CD8-positive, alpha-beta T cell (primary cell): ENCODE measurements at places on chromosomes 4 and X. TPM values are rescaled to one million over a fixed set of nuclear protein-coding genes. Genes with fewer than 3 reads are reported as not detected.

Gene PAGE1
- total RNA-seq: not detected

Gene TCEAL5
- total RNA-seq: not detected

DNA sequence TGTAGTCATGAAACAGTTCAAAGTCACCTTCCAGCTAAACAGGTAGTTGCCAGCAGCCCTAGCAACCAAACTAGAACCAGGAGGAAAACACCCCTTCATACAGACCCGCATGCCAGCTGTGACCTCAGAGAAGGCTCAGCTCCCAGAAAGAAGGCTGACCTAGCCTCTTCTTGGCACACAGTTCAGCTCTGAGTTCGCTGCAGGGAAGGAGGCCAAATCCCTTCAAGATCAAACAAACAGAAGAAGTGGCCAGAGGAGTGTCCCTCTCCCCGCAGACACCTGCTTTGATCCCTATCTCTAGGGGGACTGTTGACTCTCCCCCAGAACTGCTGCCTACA lies 56.0 kb downstream of the HADH start:
- DNase-seq: peak; percentile 69

DNA sequence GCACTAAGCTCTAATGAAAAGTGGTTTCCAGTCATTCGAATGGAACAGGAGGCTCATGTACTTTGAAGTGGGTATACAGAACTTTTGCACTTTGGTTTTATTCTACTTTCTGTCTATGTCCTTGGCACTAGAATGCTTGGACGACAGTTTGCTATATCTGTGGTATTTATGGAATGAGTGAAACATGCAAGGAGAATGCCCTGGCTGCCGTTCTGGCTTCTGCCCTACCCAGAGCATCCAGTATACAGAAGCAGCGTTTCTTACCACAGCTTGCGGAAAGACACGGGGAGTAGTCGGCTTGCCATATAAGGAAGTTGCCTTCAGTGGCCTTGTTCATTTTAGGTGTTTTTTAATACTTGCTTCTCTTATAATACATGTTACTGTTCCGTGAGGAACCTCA lies 98.0 kb downstream of the TBL1X start:
- no peak for DNase-seq

GRCh38 chr4:109966891-109967481 lies 54.3 kb downstream of the EGF start:
- DNase-seq: no peak

Gene REPS2
- total RNA-seq: not detected

- no peak for DNase-seq
Measured at GRCh38 chr4:131258361-131258760, 1890.7 kb upstream of the PCDH10 start.

DNA sequence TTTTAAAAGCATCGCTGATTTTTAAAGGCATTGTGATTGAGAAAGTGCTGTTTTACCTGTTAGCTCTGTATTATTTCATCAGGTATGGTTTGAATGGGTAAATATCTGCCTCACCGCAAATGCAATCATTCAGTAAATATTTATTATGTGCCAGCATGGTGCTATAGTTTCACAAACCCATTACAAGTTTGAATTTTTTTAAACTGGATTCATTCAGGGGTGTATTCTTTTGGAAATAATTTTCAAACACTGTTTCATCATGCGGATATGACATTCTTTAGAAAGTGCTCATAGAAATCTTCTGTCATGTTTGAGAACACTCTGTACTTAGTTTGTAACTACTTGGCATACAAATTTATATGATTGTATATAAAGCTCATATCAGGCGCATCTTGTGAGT lies 37.2 kb downstream of the LIMCH1 start:
- DNase-seq: no peak

DNA sequence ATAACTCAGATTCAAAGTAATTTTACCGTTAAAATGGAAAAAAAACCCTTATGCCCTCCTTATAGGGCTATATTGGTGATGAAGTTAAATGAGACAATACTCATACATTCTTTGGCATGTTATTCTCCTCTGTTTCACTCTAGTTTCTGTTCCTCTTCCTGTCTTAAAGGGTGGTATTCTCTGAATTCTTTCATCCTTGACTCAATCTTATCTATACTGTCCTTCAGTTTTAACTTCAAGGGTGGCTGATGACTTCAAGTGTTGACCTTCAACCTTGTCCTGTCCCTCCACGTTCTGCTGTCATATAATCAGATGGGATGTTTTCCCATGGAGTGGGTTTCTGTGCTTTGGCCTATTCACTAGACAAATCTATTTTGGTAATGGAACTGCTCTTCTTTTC lies 44.0 kb downstream of the ZNF518B start:
- DNase-seq: no peak

DNA sequence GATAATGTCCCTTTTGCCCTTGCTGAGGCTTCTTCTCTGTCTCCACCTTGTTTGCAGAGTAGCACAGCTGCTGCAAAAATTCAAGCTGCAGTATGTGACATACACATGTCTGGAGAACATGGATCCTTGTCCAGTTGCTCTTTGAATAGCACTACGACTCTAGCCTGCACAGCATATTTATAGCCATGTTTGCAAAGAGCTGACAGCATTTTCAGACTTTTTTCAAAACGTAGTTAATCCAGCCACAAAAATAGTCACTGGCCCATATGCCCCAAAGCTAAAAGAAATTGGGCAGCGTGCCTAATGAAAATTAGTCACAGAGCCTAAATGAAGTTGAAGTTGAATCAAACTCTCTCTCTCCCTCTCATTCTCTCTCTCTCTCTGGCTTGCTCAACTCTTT lies 17.5 kb downstream of the SLC16A2 start:
- no peak for DNase-seq

DNA sequence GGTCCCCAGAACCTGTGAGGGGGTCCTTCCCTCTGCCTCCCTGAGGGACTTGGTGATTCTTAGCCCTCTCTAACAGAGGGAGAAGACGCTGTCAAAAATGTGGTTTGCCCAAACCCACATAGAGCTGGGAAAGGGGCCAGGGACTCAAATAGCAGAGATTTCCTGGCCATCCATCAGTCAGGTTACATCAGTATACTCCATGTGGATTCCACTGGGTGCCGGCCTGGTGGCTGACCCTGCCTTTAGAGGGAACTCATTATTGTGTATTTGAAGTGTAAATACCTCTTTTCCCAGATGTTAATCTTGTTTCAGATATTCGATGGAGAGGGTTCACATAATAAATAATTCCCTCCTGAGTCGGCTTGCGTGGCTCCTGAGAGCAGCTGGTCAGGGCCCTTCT lies 130.3 kb downstream of the TBL1X start:
- DNase-seq: no peak

- no peak for DNase-seq
Measured at GRCh38 chrX:56728752-56729151, 291 bp upstream of the NBDY start.

DNA sequence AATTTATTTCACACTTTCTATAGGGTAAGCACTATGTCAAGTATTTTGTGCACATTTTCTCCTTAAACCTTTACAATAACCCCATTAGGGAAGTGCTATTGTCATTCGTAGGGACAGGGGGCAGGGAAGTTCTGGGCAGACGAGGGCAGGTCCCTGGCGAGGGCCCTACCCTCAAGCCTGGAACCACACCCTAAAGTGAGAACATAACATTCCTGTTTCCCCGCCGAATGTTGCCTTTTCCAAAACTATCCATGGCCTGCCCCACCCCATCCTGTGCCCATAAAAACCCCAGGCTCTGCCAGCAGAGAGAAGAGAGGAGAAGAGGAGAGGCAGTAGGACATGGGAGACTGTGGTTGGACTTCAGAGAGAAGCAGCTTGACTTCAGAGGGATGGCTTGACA lies 39.8 kb upstream of the CCKAR start:
- DNase-seq: no peak

DNA sequence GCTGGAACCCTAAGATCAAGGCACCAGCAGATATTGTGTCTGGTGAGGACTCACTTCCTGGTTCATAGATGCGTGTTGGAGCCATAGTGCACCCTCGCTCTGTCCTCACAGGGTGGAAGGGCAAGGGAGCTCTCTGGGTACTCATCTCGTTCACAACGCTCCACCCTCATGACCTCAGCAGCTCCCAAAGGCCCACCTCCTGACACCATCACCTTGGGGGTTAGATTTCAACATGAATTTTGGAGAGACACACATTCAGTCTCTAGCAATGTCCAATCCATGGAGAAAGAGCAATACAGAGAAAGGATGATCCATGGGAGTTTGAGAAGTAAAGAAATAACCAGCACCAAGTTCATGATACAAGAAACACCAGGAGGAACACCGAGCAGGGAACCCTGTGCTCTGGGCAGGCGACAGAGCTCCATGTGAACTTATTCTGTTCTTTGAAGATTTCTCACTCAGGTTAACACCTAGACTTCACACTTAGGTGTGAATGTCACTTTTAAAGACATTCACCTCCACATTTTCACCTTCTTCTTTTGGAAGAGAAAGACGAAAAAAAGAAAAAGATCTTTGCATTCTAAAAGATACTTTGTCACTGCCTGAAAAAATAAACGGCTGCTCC lies 171.8 kb upstream of the FAM9B start:
- no peak for DNase-seq

Gene NUDT10
- total RNA-seq: 0.25 TPM

Gene AWAT2
- not detected for total RNA-seq

- DNase-seq: no peak
Measured at GRCh38 chrX:80181079-80181478, 166.5 kb downstream of the TBX22 start.

DNA sequence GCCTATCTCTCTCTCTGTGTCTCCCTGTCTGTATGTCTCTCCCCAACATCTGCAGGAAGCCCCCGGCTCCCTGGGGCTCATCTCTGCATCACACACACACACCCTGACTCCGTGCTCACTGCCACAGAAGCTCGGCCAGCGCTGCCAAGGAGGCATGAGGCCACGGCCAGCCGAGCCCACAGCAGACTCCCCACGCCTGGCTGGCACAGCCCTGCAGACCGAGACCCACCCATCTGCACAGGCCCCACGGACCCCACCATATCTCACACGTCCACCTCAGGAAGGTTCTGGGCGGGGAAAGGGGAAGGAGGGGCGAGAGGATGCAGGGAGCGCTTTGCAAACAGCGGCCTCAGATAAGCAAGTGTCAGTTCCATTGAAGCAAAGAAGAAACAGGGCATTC lies 28.5 kb upstream of the SLC25A6 start:
- no peak for DNase-seq

Gene NUP62CL
- 0.65 TPM for total RNA-seq

- DNase-seq: no peak
Measured at GRCh38 chr4:140343303-140343702, 30.1 kb upstream of the SCOC start.

GRCh38 chr4:147160908-147161513 lies 215.3 kb upstream of the TTC29 start:
- DNase-seq: no peak

DNA sequence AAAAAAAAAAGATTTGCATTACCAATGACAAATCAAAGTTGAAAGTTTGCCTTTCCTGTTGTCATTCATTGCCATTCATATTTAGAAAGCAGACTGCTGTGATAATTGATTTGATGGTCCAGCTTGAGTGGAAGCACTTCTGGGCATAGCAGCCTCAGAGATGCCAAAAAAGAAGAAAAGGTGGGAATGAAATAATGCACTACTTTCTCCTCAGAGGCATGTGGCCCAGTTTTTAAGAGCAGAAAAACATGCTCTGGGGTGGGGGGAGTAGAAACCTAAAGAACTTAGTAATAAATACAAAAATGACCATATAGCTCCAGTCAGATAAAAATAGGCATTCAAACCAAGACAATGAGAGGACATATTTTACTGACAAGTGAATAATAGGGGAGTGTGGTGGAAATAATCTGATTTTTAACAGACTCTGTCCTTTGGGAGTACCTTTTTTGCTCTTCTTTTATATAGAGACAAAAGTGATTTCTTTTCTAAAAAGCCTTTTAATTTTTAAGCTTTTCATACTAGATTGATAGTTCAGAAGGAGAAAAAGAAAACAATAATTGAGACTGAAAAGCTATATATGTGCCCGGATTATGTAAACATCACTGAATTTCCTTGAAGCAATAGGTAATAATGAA lies 599.1 kb downstream of the RPA4 start:
- DNase-seq: no peak

- no peak for DNase-seq
Measured at GRCh38 chrX:129631849-129632248, 22.9 kb downstream of the APLN start.

Gene XAGE1A
- not detected for total RNA-seq

DNA sequence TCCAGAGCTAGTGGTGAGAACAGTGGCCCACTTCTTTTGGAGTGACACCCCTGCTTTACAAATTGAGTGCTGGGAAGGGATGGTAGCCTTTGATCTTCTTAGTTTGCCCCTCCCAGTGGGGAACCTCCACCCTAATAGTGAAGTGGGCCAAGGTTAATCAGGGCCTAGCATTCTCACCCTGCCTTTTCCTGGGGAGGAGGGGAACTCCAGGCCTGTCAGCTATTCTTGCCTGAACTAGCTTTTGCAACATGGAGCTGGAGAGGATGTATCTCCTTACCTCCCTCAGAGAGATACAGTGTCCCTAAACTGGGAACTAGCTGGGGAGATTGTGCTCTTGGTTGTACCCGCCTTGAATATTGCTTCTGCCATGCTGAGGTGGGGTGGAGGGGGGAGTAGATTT lies 20.6 kb downstream of the PHKA1 start:
- DNase-seq: no peak

- no peak for DNase-seq
Measured at GRCh38 chr4:159926871-159927270, 824.0 kb downstream of the RAPGEF2 start.

GRCh38 chrX:115350711-115351381 lies 61.3 kb downstream of the LUZP4 start:
- no peak for DNase-seq

DNA sequence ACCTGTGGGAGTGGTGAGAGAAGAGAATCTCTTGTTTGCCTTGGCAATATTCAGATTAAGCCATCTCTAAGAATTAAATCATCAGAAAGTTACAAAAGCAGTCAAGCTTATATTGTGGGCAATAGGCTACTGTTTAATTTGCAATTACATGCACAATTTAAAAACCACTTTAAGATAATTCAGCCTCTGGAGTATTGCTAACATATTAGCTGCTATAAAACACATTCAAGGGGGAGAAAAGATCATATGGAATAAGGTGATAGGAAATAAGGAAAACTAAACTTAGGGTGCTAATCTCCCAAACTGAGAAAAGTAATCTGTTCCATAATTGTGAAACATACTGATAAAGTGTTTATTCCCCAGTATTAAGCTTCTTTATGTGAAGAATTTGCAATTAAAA lies 103.9 kb downstream of the ARAP2 start:
- DNase-seq: no peak

DNA sequence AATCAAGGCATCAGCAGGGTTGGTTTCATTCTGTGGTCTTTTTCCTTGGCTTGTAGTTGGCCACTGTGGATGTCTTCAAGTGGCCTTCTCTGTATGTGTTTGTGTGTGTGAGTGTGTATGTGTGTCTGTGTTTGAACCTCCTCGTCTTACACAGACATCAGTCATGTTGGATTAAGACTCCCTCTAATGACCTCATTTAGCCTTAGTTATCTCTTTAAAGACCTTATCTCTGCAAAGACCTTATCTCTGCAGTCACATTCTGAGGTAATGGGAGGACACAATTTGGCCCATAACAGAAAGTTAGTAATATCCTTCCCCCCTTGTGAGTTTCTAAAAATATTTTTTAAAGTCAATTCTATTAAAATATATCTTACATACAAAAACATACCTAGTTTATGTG lies 126.7 kb downstream of the EMCN start:
- no peak for DNase-seq
